ENCODE measurements at places on chromosomes 7 and 10.

GRCh38 chr10:132890301-132890700, 52.1 kb downstream of the CFAP46 start:
- DNase-seq, result no peak

DNA sequence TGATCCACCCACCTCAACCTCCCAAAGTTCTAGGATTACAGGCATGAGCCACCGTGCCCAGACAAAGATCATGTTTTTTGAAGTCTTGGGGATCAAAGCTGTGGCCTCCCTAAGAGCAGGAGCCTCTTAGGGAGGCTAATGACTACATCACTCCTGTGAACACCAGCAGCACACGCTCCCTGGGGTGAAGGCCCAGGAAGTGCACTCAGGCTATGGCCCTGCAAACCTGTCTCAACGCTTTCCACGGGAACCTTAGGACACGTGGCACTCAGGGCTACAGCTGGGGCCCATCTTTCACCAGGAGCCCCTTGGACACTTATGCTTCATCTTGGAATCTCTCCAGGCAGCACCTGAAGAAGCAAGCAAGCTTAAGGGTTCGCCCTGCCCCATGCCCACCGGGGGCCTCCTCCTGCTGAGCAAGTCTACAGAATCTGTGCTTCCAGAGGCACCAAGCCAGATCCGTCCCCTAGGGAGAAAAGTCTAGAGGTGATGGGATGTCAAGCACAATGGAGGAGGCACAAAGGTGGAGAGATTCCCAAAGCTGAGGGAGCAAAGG, 18.4 kb downstream of the VSTM4 start:
- no peak for DNase-seq

- no peak for DNase-seq
Measured at GRCh38 chr10:118258285-118258684, 83.8 kb downstream of the FAM204A start.

- no peak for DNase-seq
Measured at GRCh38 chr7:45597286-45597984, 23.3 kb downstream of the ADCY1 start.

- no peak for DNase-seq
Measured at GRCh38 chr10:34758447-34758996, 56.6 kb downstream of the PARD3 start.

DNA sequence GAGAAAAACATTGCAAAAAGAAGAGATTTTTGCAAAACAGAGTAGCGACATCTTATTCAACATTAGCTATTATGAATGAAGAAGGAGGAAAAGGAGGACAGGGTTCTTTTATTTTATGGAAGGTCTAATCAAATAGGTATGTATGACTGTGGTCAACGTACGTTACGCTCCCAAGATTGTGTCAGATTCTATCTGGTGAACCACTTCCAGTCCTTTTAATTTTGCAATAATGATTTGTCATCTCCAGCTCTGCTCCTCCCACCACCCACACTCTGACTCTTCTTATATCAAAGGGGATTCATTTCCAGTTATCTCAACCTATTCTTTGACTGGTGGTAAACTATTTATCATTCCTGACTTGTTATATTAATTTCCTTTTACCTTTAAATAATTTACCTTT, 259.9 kb downstream of the CACNA2D1 start:
- DNase-seq, result no peak

GRCh38 chr10:22742678-22743077, 28.3 kb upstream of the PIP4K2A start:
- no peak for DNase-seq

DNA sequence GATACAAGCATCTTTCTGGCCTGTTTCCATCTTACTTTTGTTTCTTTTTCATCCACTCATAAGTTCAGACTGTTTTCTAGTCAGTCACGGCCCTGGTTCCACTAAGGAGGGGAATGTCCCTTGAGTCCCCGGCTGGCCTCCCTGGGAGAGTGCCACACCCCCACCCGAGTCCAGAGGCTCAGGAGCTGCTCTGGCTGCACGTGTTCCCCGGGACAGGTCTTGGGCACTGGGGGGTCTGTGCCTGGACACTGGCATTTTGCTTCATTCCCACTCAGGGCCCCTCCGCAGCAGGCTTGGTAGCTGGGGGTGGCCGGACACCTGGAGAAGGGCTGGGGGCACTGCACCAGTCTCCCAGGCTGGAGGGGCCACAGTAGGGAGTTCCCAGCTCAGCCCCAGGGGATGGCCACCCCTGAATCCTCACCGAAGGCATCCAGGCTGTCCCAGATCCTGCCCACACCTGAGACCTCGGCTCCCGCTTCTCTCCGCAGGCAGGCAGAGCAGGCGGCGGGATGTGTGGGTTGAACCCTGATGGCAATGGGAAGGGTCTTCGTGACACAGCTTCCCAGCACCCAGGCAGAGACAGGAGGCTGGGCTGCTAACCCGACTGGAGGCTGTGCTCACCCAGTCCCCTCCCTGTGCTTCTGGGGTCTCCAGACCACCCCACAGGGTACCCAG, 92.3 kb downstream of the BMS1 start:
- no peak for DNase-seq

DNA sequence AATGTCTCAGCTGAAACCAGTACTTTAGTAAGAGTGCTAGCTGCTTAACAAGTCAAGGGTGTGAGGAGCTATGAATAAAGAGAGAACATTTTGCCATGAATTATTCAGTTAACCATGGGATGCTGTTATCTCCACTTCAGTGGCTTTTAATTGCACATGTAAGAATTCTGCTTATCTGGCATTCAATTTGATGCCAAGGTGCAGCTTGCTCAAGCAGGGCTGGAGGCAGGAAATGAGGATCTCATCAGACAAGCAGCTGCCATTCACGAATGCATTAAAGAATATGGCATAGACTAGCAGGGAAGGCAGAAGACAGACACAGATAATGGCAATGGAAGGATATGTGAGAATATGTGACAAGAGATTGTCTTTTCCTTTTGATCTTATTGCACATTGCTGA, 697.8 kb downstream of the NRG3 start:
- no peak for DNase-seq

DNA sequence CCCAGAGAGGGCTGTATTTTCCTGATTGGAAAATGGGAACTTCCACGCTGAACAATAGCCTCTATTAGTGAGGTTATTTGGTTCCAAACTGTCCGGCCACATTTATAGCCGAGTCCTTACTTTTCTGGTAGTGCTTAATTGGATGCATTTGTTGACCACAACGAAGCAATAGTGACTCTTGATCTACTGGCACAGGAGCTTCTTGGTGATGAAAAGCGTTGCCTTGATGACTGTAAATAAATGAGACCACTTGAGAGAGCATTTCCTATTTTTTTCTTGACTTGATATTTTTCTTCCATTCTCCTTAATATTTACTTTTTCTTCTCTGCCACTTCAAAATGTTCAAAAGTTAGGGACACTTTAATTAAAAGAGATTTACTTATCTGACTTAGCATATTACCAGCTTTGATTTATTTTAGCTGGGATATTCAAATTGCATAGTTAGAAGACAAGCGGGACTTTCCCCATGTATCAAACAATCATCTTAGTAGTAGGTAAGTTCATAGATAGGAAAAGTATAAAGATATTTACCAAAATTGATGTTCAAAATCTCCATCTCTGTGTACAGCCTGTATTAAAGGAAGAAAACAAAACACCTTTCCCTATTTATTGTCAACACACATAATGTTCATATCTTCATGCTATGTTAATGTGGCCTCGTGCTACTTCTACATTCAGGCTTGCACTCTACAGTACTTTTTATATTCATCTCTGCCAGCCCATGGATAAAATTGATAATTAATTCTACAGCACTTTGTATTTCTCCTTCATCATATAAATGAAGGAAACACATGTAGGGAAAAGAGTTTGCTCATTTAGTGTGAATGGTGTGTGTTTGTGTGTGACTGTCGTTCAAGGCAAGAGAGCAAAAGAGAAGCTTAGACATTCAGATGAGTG, 5.1 kb upstream of the SP8 start:
- DNase-seq, result no peak

DNA sequence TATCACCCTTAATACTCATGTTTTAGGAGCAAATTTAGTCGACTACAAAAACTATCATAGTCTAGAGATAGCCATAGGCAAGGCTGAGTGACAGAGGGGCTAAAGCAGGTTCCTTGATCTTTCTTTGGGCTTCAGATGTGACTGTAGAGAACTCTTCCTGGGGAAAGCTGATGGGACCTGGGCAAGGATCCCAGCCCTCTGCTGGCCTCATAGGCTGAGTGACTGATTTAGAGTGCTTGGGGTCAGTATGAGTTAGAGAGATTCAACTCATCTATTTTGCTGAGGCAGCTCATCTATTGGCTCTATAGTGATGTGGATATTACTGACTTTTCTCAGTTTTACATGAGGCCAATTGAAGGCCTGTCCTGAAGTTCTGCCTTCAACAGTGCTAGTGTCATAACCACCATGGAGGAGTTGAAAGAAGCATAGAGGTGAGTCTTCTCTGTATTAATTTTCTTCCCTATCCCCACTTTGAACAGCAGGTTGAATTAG, 81.6 kb downstream of the SAMD9 start:
- no peak for DNase-seq

DNA sequence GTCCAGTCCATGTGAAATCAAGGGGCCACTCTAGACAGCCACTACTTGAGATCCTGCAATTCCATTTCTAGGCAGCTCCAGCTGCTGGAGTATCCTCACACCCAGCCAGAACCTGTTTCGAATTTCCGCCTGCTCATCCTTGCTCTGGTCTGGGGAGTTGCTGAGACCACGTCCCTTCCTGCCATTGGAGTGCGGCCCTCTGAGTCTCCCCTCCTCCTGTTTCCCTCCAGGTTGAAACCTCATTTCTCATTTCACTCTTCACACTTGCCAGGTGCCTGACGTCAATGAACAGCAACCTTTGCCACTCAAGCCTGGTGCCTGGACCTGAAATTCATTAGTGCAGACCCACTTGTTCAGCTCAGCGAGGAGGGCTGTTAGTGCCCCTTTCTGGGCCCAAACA, 307.5 kb upstream of the SHH start:
- DNase-seq, result no peak

GRCh38 chr7:57404967-57405421, 45.0 kb upstream of the ZNF716 start:
- no peak for DNase-seq
